ENCODE measurements at places on chromosomes 2 and 18. TPM values are rescaled to one million over a fixed set of nuclear protein-coding genes. Genes with fewer than 3 reads are reported as not detected.

GRCh38 chr2:133377021-133377481, 191.2 kb downstream of the NCKAP5 start:
- no peak for DNase-seq

DNA sequence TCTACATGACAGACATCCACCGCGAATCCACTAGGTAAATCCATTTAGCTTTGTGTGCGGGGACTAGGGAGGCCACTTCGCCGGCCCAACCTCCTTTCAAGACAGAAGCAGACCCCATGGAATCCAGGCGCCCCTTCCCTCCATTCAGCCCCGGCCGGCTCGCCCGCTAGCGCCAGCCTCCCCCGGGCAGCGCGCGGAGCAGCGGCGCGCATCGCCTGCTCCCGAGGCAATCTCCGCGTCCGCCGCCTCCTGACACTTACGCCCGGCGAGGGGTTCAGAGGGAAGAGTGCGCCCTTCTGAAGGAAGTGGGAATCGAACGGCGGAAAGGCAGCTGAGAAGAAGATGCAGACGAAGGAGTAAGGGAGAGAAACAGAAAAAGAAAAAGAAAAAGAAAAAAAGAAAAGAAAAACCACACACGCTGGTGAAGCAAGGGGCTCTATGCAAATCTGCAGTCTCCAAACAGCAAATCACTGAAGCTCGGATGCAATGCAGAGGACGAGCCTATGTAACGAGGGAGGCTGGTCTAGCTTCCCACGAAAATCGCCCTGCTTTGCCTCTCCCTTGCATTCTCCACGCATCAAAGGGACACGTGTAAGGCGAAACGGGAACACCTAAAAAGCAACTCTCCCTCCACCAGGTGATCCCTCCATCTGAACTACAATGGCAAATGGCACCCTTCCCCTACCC, 684.4 kb downstream of the NRXN1 start:
- peak; percentile 58 for DNase-seq

DNA sequence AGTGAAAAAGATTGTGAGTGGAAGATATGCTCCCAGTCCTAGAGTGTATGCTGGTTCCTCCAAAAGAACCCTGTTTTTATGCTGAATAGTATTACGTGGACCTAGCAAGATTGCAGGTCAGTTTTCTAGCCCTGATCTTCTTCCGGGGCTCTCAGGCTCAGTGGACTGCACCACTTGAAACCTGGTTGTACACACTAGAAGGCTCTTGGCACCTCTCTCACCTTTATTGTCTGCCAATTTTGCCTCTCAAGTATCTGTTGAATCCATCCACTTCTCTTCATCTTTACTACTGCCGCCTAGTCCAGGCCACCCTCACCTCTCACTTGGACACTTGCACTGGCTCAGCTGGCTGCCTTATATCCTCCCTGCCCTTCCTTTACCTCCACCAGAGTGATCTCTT, 16.8 kb downstream of the TTC39C start:
- no peak for DNase-seq

The DNAJC5G gene
- 0.18 TPM for total RNA-seq

DNA sequence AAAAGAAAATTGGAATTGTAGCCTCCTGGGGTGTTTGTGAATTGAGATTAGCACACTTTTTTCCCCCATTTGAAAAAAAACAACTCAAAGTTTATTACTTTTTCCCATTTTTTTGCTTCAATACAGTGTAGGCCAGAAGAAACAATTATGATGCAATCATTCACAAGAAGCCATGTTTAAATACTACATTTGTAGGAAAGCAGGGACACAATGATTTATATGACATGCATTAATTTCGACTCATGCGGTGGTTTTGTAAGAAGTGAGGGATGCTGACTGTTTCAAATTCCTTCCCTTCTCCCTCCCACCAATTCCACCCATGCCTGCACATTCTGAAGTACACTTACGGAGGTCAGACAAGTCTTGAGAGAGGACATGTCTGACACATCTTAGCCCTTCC, 774.2 kb upstream of the FSHR start:
- no peak for DNase-seq

DNA sequence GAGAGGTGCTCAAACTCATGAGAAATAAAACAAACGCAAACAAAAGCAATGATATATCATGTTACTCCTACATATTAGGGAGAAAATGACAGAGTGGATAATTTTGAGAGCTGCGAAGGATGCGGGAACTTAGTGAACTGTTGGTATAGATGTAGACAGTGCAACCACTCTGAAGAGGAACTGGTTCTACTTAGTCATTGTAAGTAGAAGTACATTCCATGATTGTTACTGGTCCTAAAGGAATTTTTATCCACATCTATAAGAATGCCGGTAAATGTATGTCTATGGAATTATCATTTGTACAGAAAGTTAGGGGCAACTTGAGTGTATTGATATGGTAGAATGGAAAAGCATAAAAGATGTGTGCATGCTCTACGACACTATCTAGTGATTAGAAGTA, 1238.4 kb downstream of the LRP1B start:
- DNase-seq: no peak
